ENCODE measurements at places on chromosomes 5 and 9.

DNA sequence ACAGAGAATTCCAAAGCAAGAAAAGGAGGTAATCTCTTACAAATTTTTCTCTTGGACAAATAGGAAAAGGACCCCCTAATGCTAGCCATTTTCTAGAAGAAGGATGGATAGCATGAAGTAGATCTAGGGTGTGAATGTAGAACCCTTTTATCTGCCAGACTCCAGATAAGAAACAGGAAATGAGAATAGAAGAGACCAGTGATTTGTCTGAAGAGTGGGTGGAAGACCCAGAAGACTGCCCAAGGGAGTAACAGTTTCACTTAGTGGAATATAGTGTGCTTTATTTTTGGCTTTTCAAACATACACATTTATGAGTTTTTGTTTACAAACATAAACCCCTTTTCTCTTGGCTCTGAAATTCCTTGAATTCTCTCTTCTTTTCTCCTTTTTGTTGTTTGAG lies 25.0 kb downstream of the ECM2 start:
- no peak for DNase-seq

- DNase-seq: no peak
These were observed 777.5 kb upstream of the TYRP1 start for GRCh38 chr9:11915699-11916098.

GRCh38 chr9:88596376-88596775 lies 61.4 kb downstream of the NXNL2 start:
- DNase-seq: no peak

DNA sequence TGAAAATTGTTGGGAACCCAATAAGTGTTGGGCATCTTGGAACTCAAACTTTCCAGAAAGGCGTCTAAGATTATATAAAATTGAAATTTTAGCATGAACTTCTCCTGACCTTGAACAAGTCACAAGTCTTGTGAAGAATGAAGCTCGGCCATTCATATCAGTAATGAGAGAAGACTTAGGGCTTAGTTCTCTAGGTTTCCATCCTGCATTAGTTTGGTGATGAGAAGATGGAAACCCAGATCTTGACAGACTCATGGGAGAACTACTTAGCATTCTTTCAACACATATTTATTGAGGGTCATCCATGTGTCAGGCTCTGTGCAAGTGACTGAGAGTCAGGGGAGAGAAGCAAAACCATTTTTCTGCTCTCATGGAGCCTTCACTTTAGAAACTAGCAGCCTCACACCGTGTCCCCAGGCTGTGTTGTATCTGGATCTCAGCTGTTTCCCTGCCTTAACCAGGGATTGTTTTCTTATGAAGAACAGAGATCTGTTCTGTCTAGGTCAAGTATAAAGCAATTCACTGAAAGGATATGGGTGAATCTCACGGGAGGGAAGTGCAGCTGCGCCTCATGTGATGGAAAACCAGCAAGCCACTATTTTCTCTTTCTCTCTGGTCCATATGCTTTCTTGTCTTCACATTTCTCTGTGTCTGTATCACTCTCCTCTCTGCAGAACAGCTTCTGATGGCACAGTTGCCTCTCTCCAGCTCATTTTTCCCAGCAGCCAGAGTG lies 3.4 kb downstream of the GARNL3 start:
- no peak for DNase-seq

DNA sequence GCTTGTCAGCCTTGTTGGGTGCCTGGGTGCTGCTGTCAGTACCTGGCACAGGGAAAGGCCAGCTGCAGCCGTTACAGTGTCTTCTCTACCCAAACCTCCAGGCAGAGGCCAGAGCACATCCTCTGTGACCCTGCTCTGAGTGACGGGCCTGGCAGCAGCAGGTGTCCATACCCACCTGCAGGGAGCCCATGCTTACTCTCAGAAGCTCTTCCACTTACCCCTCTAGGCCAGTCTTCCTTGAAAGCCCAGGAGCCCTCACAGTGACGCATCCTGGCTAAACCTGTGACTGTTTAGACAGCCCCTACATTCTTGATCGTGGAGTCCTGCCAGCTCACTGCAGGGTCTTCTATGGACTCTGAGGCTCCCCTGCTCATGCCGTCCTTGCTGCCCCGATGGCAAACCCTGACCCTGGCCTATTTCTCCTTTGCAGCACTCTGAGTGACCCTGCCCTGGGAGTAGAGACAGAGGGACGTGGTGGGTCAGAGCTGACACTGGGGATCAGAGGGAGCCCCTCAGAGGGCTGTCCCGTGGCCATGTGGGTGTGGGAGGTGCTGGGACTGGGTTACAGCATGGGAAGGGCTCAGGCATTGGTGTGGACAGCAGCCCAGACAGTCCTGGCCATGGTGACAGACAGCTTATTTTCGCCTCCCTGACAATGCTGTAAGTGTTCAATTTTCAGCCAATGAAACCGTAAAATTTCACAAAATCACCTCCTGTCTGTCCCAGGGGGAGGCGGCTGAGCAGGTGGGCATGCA lies 67.6 kb upstream of the RNF130 start:
- no peak for DNase-seq

DNA sequence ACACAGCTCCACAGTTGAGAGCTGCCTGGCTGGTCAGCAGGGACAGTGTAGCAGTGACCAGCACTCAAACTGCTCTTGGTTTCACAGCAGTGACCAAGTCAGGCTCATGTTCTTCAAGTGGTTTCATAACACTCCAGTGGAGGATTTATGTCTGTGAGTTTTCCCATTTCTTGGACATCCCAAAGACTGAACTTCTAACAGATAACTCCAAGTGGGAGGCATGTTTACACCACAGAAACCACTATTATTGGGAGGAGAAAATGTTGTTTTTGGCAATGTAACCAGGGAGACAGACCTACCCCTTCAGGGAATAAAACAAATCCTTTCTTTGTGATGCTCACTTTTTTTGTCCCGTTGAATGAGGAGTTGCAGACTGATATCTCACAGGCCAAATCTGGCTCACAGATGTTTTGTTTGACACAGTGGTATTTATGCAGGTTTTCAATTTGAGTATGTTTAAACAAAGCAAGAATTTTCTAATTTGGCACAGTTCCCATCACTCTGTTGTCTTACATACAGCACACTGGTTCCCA lies 141.5 kb downstream of the RMI1 start:
- DNase-seq: no peak

DNA sequence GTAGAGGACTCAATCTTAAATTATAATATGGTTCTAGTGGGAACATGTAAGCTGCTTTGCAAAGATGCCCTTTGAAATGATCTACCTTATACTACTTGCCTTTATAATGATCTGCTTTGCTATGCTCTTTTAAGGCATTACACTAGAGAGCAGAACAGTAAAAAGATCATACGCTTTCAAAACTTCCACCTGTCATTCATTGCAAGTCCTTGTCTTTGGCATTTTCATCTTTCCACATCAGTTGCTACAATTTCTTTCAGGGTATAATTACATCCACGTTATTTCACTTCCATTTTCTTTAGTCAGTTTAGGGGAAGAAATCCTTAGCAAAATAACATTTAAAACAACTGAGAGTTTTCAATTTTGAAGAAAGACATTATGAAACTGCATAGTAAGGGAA lies 80.3 kb downstream of the ACTBL2 start:
- DNase-seq: no peak

DNA sequence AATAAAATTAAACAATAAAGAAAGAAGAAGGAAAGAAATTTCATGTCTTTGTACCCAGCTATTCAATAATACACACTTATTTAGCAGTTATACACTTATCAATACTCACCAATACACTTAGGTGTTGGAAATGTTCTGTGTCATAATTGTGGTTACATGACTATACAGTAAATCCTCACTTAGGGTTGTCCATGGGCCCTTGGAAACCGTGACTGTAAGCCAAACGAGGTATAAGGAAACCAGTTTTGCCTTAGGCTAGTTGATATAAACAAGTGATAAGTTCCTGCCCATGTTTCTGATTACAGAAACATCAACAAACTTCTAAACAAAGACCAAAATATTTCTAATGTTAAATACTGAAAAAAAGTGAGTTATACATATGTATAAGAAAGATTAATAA lies 10.0 kb upstream of the SLCO4C1 start:
- DNase-seq: no peak

GRCh38 chr5:10645146-10645545 lies 81.3 kb downstream of the ANKRD33B start:
- DNase-seq: no peak

DNA sequence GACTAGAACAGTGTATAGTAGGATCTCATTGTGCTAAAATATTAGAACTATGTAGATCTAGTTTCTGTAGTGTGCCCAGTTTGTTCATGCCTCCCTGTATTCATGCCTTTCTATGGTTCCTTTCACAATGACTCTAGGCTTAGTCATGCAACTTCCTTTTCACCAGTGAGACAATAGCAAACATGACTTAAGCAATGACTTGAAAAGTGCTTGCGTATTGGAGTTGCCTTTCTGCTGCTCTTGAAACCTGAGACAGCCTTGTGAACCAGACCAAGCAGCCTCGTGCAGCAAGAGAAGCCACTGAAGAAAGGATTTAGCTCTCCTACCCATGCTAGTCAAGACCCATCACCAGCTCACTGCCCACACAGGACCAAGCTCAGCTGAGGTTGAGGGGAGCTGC lies 294.5 kb upstream of the TAS2R1 start:
- no peak for DNase-seq

DNA sequence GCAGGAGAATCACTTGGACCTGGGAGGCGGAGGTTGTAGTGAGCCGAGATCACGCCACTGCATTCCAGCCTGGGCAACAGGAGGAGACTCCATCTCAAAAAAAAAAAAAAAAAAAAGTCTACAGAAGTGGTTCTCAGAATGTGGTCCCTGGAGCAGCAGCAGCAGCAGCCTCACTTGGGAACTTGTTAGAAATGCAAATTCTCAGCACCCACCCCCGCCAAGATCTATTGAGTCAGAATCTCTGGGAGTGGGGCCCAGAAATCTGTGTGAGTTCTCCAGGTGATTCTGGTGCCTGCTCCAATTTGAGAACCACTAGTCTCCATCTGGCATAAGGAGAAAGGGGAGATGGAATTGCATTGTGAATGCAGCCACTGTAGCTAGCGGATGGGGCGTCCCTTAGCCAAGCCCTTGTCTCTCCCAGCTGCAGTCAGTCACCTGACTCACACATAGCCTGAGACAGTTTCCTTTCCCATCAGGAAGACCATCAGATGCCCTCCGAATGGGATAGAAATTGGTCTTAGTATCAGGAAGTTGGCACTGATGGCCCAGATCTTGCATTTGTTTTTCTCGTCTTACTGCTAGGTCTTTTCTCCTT lies 12.2 kb upstream of the PTCH1 start:
- DNase-seq: no peak

DNA sequence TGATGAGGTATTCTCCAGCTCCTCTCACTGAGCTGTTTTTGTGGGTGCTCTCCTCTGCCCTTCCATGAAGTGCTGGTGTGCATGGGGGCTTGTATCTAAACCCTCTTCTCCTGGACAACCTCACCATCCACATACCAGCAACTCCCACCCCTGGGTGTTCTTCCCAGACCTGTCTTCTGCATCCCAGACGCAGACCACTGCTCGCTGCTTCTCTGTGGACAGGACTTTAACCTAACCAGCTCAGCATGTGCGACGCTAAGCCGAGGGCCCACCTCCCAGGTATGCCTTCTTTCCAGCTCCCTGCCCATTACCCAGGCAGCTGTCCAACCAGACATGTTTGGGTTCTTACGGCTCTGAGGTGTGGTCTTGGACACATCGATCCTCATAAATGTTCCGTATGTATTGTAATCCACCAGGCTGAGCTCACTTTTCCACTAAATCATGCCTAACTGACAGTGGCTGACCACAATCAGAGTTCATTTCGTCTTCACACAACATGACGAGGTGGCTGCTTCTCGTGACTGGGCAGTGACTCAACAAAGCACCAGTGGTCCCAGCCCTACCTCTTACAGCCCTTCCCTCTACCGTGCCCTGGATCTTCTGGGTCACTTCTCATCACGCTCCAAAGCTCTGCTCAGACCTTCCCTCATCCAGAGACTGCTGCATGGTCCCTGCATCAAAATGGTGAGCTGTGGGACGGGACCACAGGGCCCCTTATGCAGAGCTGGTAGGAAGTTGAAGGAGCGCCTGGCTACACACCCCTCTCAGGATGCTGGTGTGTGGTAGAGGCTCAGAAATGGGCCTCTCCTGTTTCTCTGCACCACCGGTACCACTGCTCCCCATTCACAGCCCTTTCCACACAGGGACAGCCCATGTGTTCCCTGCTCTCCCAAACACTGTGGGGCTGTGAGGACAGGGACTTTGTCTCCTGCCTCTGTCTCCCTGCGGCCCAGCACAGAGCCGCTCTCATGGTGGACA lies 9.6 kb upstream of the PTGES2 start:
- no peak for DNase-seq

DNA sequence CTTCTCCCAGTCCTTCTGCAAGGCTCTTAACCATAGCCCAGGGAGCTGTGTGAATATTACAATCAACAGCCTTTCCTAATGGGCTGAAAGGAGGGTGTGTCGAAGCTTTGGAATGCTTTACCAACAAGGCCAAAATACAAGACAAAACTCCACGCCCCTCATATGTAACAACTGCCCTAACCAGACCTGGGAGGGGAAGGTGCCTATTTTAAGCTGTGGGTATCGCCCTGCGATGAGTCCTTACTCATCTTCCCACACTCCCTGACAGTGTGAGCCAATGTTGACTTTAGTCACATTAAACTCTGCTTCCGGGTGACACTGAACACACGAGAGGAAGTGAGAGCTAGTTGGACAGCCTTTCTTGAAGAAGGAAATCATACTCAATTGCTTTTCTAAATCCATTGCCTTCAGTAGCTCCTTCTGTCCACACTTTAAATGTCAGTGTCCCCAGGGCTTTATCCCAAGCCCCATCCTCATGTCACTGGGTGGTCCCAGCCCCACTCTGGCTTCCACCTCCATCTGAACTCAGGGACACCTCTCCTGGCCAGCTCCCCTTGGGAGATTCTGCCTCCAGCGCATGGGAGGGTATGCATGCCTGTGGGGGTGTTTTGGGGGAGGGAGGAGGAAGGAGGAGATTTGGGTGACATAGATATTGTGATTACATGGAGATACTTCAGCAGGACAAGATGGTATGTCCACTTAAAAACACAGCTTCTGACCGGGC lies 6.5 kb upstream of the TBC1D9B start:
- DNase-seq: no peak

- no peak for DNase-seq
These were observed 7.0 kb downstream of the AFAP1L1 start for GRCh38 chr5:149278451-149279210.

DNA sequence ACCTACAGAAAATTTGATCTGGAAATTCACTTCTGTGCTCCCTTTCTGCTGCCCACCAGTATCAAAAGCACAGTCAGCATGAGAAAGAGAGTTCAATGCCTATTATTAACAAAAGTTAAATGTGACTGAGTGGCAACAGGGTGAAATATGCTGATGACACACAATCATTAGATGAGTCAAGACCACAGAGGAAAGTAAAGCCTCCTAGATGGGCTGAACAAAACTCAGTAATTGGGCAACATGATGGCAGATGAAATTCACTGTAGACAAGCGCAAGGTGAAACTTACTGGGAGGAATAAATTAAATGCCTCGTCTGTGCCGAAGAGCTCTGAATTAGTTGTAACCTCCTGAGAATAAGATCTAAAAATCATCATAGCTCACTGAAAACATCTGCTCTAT lies 752.8 kb downstream of the IRX1 start:
- DNase-seq: no peak

DNA sequence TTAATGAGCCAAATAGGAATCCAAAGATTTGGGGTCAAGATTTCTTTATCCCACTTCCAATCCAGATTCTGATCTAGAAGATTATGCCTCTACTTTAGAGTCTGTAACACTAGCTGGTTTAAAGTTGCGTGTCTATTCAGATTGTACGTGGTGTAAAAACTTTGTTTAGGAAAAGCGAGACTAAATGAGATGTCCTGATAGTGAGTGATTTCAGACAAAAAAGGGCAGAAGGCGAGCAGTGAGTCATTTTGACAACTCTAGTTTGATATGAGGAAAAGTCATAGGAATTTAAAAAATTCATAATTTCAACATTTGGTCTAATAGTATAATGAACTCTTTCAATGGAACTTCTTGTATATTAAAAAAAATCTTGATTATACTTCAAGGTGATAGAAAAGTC lies 119.6 kb upstream of the KLF9 start:
- DNase-seq: no peak
